ENCODE measurements at places on chromosomes 3 and 15. TPM values are rescaled to one million over a fixed set of nuclear protein-coding genes. Genes with fewer than 3 reads are reported as not detected.
A peak's percentile ranks its signal among the peaks of the same experiment; 100 is the strongest.

DNA sequence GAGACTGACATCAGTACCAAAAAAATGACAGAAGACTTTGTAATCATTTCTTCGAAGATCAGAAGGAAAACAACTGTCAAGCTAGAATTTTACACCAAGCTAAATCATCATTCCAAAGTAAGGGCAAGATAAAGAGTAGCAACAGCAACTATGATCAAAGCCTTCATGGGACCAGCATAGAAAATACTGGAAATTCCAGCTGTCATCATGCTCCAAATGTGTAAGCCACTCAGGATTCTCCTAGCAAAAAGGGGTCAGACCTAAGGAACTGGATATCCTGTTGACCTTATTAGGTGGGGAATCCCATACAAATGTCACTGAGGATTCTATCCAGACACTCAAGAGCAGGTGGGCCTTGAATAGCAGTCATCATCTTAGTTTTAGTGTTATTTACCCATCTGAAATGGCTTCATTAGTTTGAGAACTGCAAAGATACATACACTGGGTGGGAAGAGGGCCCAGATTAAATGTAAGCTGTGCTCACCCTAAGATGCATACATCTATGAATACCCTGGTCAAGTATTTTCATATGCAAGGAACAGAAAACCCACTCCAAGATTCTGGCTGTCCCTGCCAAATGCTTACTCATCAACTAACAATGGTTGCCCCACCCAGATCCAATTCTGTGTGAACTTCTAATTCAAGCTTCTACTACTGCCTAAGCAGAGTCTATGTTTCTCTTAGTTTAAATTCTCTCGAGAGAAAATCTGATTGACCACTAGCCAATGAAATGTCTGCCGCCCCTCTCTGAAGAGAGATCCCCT is 33.5 kb downstream of the CLDN18 start:
- no peaks in the 10 kb centered on the region for H3K27me3 ChIP-seq
- no peak overlapping the region for H3K27ac ChIP-seq
- no peak for DNase-seq

- H3K36me3 ChIP-seq, result no peaks in the 10 kb centered on the region
- no peaks in the 10 kb centered on the region for H3K4me1 ChIP-seq
- no peak overlapping the region for H3K4me3 ChIP-seq
- no peaks in the 10 kb centered on the region for H3K27me3 ChIP-seq
- DNase-seq, result no peak
- H3K27ac ChIP-seq, result no peak overlapping the region
Measured at GRCh38 chr3:159168788-159169187, 366.9 kb downstream of the MFSD1 start.

- H3K4me1 ChIP-seq, result no peaks in the 10 kb centered on the region
- DNase-seq, result no peak
- no peaks in the 10 kb centered on the region for H3K36me3 ChIP-seq
- no peak overlapping the region for H3K4me3 ChIP-seq
- no peaks in the 10 kb centered on the region for H3K27me3 ChIP-seq
Measured at GRCh38 chr3:143507735-143508580, 340.3 kb downstream of the SLC9A9 start.

DNA sequence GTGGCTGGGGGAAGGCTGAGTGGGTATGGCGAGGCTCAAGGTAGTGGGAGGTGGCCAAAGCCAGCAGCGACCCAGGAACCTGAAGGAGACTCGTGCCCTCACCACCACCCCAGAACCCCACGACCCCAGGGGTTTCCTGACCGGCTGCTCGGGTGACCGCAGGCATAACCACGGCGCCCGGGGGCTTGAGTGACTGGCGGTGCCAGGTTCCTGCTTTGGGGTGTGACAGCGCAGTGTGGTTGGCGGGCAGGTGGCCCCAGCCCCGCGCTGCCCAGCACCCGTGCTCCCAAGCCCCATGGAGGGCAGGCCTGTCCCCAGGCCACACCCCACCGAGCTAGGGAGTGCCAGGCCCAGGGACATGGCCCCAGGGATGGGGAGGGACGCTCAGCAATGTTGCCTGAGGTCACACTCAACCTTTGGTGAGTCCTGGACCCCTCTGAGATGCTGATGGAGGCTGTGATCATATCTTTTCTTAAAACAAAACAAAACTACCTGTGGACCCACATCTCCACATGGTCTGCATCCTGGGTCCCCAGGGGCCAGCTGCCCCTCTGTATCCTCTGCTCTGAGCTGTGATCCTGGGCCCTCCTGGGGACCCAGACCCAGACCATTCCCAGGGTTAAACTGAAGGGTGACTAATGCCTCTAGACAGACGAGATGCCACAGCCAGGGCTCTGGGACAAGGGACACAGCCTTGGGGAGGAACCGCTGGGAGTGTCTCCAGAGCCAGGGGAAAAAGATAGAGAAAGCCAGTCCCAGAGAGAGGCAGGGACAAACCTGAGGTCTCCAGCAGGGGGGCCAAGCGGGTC is 13.0 kb downstream of the DNAJB8 start:
- H3K27me3 ChIP-seq, result no peaks in the 10 kb centered on the region
- no peak for DNase-seq
- H3K4me1 ChIP-seq, result peaks cover 6% of the 10 kb centered on the region
- H3K36me3 ChIP-seq, result no peaks in the 10 kb centered on the region
- H3K4me3 ChIP-seq, result no peak overlapping the region

- H3K36me3 ChIP-seq, result no peaks in the 10 kb centered on the region
- no peak overlapping the region for H3K27ac ChIP-seq
- H3K4me3 ChIP-seq, result no peak overlapping the region
- no peaks in the 10 kb centered on the region for H3K4me1 ChIP-seq
- no peaks in the 10 kb centered on the region for H3K27me3 ChIP-seq
Measured at GRCh38 chr3:59692117-59692516, 642.3 kb upstream of the CFAP20DC start.

NANOGP8 gene
- not detected for total RNA-seq

- no peak overlapping the region for H3K4me3 ChIP-seq
- H3K36me3 ChIP-seq, result no peaks in the 10 kb centered on the region
- H3K27me3 ChIP-seq, result no peaks in the 10 kb centered on the region
- H3K27ac ChIP-seq, result no peak overlapping the region
- DNase-seq, result no peak
- H3K4me1 ChIP-seq, result no peaks in the 10 kb centered on the region
Measured at GRCh38 chr15:42688301-42688700, 48.6 kb downstream of the CDAN1 start.

DNA sequence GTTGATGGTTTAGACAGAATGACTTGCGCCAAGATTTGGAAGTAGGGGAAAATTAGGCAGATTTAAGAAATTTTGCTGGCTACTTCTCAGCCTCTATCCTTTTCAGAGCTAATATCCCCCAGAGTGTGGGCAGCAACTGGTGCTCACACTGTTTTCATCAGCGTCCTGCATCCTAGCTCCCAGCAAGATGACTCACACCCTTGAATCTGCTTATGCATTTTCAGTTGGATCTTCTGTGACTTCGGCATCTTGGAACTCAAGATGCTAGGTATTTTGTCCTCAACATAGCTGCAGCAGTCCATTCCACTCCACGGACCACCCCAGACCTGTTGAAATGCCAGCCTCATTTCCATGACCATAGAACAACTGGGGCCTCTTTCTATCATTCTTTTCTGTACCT is 336.1 kb upstream of the NR2F2 start:
- H3K27me3 ChIP-seq, result no peaks in the 10 kb centered on the region
- no peak overlapping the region for H3K27ac ChIP-seq
- H3K36me3 ChIP-seq, result no peaks in the 10 kb centered on the region
- no peak for DNase-seq
- peaks cover 14% of the 10 kb centered on the region for H3K4me1 ChIP-seq

DNA sequence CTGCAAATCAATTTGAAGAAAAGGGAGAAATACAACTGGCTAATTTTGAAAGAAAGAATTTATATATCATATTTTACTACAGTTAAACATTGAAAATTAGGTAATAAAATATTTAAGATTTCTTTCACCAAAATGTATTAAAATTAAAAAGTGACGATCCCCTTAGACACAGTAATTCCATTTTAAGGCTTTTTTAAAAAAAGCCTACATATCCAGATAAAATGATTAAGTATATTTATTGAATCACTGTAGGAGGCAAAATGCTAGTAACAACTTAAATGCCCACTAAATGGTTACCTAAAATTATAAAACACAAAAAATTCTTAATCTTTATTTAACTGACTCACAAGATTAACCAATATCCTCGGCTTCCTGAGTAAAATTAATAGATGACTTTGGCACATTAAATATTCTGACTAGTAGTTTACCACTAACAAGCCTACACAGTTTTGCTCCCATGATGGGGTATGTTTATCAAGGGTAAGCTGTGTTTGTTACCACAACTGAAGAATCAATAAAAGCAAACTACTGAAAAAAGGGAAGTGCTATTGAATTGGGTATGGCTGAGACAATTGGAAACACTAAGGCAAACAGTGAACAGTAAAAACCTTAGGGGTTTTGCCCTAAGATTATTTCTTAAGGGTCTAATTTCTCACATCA is 28.4 kb downstream of the ANKRD28 start:
- no peaks in the 10 kb centered on the region for H3K27me3 ChIP-seq
- DNase-seq, result no peak
- H3K36me3 ChIP-seq, result no peaks in the 10 kb centered on the region
- no peak overlapping the region for H3K4me3 ChIP-seq
- no peaks in the 10 kb centered on the region for H3K4me1 ChIP-seq

DNA sequence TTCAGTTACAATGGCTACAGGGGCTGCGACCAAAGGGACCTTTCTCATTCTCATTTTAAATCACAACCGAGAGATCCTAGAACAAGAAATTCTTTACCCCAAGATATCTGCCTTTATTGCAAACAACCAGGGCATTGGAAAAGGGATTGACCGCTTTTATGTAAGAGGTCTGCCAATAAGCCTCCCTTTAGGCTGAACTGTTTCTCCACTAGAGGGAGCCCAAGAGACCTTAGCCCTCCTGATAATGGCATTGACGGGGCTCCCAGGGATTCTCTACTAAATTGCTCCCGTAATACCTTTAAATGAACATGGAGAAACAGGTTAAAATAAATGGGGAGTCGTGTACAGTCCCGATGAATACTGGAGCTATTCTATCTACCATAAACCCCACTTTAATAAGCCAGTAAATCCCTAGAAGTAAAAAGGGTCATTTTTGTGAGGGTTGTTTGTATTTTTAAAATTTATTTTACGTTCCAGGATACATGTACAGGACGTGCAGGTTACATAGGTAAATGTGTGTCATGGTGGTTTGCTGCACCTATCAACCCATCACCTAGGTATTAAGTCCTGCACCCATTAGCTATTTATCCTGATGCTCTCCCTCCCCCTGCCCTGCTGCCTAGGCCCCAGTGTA is 7.5 kb upstream of the IGSF10 start:
- H3K27me3 ChIP-seq, result no peaks in the 10 kb centered on the region
- no peaks in the 10 kb centered on the region for H3K4me1 ChIP-seq
- no peak overlapping the region for H3K4me3 ChIP-seq
- H3K27ac ChIP-seq, result no peak overlapping the region
- H3K36me3 ChIP-seq, result no peaks in the 10 kb centered on the region
- DNase-seq, result peak; percentile 2

- DNase-seq, result no peak
- H3K36me3 ChIP-seq, result no peaks in the 10 kb centered on the region
- no peak overlapping the region for H3K27ac ChIP-seq
Measured at GRCh38 chr15:63461230-63461985, 43.0 kb upstream of the USP3 start.

GRCh38 chr15:65254356-65254755 is 32.3 kb downstream of the PARP16 start:
- no peaks in the 10 kb centered on the region for H3K27me3 ChIP-seq
- no peak overlapping the region for H3K4me3 ChIP-seq
- DNase-seq, result no peak
- no peak overlapping the region for H3K27ac ChIP-seq
- no peaks in the 10 kb centered on the region for H3K4me1 ChIP-seq

ZNF501 gene
- 6.0 TPM for total RNA-seq

ERICH6 gene
- not detected for total RNA-seq

DNA sequence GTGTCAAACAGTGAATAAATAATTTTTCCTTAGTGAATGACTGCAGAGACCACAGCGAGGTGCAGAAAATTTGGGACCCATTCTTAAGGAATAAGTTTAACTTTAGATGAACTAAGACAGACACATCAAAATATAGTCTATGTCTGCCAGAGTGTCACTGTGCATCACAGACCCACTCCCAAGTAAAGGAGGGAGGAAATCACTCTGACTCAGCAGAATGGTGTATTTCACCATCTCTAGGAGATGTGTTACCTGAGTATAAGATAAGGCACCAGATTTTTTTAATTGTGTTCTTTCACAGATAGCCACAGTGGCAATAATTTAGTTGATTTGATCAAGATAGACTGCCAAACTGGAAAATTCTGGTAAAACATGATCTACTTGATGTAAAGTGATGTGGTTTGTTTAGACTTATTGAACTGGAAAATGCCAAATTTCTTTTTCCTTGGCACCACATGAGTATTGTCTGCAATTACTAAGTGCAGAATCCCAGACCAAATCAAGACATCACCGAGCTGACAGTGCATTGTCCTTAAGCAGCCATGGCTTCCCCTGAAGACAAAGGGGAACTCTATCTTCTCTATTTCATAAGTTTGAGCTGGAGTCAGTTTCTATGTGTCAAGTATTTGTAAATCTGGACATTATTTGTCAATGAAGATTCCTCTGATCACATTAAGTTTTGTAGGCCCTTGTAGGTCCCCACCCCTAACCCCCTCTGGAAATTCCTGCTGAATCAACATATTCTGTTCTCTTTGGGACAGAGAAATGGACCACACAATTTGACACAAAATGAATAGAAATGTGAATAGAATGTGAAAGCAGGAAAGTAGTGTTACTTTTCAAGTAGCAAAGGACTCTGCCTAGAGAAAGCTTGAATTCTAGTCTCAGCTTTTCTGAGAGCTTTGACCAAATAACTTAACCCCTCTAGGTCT is 47.6 kb downstream of the TIPARP start:
- H3K4me1 ChIP-seq, result no peaks in the 10 kb centered on the region
- H3K4me3 ChIP-seq, result no peak overlapping the region
- no peaks in the 10 kb centered on the region for H3K36me3 ChIP-seq

KBTBD13 gene
- total RNA-seq, result not detected

GRCh38 chr3:109114746-109115145 is 3.2 kb downstream of the MORC1 start:
- no peak for DNase-seq
- no peaks in the 10 kb centered on the region for H3K27me3 ChIP-seq
- H3K4me1 ChIP-seq, result no peaks in the 10 kb centered on the region
- H3K4me3 ChIP-seq, result no peak overlapping the region
- no peaks in the 10 kb centered on the region for H3K36me3 ChIP-seq

- no peak overlapping the region for H3K27ac ChIP-seq
- no peaks in the 10 kb centered on the region for H3K4me1 ChIP-seq
- H3K27me3 ChIP-seq, result no peaks in the 10 kb centered on the region
- no peak overlapping the region for H3K4me3 ChIP-seq
- no peaks in the 10 kb centered on the region for H3K36me3 ChIP-seq
Measured at GRCh38 chr3:28053759-28054158, 187.7 kb upstream of the CMC1 start.

- no peaks in the 10 kb centered on the region for H3K36me3 ChIP-seq
- H3K27me3 ChIP-seq, result no peaks in the 10 kb centered on the region
- H3K27ac ChIP-seq, result no peak overlapping the region
- DNase-seq, result no peak
- no peak overlapping the region for H3K4me3 ChIP-seq
Measured at GRCh38 chr3:196995646-196996355, 27.2 kb upstream of the PIGZ start.

SLC22A13 gene
- 0.44 TPM for total RNA-seq
